Peyer's patch (tissue), 4 donors: ENCODE measurements at places on chromosomes 5 and 9. TPM values are rescaled to one million over a fixed set of nuclear protein-coding genes. Genes with fewer than 3 reads are reported as not detected.

DNA sequence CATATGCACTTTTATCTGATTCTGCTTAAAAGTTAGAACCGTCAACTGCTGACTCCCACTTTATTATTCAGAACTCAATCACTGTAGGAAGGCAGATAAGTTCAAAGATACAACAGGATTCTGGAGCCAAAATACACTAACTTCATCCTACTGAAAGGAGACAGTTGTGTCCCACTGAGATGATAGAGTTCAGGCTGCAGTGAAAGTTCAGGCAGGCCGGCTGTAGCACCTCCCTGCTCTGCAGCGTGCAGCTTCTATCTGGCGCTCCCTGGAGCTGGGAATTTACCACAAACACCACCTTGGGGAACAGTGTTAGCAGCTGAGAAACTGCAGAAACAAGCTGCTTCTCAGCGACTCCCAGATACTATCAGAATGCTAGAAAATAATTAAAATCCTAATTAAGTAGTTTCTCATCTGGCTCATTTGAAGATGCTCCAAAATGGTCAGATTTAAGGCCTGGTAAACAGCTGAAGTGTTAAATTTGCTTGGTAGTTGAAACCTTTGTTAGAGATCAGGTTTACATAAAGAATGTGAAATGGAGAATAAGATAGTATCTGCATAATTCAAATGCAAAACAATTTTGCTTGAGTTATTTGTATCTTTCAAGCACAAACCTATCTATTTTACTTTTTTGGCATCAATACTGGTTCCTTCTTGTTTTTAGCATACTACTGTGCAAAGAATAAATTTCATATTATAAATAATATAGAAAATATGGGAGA lies 52.3 kb upstream of the CNTLN start:
- DNase-seq, result no peak

DNA sequence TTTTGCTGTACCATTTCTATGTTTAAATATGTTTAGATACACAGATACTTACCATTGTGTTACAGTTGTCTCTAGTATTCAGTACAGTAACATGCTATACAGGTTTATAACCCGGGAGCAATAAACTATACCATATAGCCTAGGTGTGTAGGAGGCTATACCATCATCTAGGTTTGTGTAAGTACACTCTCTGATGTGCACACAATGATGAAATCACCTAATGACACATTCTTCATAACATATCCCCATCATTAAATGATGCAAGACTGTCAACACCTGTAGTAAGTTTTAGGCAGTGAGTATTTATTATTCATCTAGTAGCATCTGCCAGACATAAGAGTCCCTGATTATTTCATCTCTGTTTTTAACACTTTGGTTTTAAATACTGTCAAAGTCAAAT lies 7.3 kb upstream of the DHFR start:
- DNase-seq, result no peak

The IL5 gene
- not detected for total RNA-seq

- peak; percentile 34 for DNase-seq
These were observed 14.4 kb upstream of the SCGB3A1 start for GRCh38 chr5:180605554-180606214.

DNA sequence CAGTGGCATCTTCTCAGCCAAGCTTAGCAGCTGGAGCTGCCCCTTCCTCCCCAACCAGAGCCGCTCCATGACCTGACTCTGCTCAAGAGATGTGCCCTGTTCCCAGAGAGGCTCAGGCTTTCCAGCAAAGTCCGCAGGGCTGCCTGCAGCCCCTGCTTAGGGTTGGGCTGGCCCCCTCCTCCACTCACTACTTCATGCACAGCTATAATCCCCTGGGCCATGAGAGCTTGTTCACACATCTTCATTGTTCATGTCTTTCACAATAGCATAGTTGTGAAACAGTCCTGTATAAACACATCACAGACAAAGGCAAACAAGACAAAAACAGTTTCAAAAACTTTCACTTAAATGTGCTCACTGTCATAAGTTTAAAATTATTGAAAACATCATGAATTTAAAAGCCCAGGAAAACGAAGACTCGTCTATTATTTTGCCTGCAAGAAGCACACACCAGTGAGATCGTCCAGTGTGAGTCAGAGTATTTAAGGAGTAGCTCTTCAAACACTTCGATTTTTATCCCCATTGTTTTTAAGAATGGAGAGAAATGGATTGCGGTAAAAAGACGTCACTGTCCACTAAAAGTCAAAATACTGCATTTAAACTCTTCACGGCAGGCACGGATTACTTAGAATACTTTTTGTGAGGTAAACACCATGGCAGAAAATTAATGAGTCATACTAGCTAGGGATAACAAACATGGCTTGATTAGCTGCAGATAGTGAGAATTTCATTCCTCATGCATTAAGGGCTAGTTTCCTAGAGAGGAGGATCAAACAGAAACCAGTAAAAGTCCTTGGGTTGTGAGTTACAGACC lies 40.7 kb upstream of the S1PR3 start:
- no peak for DNase-seq

DNA sequence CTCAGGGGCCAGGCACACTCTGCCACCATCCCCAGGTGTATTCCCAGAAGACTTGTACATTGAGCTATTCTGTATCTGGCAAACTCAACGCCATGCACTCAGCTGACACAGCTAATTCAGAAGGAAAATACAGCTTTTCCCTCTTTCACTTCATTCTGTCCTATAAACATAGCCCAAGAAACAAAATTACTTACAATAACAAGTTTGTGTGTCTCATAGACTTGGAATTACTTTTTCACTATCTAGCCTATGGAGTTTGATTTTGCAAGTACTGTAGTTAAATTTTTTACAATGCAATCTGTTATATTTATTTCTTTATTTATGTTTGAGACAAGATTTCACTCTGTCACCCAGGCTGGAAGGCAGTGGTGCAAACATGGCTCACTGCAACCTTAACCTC lies 125.1 kb upstream of the KLF9 start:
- DNase-seq, result no peak

DNA sequence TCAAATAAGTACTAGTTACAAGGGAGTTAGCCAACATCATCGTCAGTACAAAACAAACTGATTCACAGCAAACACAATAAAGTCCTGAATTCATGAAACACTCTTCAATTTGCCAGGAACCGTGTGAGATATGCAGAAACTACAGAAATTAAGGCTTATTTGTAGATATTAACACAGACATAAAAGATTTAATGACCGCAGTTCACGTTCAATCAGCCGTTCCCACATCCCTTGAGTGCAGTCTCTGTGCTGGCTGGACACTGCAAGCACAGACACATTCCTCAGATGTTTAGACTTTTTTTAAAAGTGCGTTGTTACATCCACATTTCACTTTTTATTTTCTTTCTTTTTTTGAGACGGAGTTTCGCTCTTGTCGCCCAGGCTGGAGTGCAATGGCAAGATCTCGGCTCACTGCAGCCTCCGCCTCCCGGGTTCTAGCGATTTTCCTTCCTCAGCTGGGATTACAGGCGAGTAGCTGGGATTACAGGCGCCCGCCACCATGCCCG lies 566 bp upstream of the CEP78 start:
- DNase-seq, result no peak

DNA sequence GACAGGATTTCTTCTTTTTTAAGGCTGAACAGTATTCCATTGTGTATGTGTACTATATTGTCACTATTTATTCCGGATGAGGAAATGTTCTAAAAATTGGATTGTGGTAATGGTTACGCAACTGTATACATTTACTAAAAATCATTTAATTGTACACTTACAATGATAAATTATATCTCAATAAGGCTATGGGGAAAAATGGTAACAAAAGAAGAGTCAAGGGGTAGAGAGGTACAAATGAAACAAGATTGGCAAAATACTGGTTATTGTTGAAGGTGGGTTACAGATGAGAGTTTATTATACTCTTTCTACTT lies 62.3 kb upstream of the TNFAIP8 start:
- no peak for DNase-seq

DNA sequence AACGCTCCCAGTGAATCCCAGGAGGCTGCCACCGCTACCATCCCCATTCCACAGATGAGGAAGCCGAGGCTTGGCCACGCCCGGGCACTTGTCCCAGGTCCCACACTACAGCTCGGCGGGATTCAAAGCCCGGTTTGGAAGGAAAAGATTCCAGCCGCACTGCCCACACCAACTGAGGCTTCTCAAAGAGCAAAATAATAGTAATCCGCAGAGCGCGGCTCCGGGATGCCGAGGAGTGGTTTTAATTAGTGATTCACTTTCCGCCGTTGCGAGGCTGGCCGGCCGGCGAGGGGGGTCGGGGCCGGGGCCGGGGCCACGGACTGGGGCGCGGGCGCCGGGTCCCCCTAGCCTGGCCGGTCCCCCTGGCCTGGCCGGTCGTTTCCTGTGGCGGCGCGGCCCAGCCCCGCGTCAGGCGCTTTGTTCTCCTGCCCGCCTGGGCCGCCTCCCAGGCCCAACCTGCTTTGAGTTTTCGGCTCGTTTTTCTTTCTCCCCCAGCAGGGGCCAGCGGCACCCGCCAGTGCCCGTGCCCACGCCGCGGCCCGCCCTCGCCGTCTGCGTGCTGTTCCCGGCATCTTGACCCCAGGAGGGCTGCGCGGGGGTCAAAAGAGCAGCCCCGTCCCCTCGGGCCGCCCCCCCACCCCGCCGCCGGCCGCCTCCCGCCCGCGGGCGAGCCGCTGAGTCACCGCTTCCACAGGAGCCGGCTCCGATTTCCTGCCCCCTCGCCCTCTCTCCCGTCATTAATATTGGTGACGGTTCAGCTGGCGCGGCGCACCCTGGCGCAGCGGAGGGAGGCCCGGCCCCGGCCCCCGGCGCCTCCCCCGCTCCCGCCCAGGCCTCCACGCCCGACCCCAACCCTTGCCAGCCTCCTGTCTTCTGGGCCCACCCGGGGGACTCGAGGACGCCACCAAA lies 31.2 kb downstream of the FGF18 start:
- DNase-seq, result peak; percentile 63

DNA sequence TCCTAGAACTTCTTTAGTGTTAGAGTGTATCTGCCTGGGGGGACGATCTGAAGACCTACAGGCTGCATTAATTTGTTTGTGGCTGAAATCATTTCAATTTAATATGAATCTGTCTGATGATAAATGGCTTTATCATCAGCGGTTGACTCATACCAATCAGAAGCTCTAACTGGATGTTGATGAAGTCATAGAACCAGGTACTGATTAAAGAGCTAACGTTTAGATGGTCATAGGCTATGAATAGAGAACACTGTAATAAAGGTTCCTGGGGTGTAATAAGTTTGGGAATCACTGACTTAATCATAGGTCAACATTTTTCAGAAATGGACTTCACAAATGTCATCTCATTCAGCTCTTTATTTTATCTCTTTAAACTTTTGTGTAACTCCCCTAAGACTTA lies 329.9 kb downstream of the MSX2 start:
- no peak for DNase-seq

GRCh38 chr5:113060408-113061025 lies 83.9 kb downstream of the DCP2 start:
- DNase-seq, result no peak

- no peak for DNase-seq
These were observed 1018.4 kb downstream of the TAF11L14 start for GRCh38 chr5:18652404-18653215.

DNA sequence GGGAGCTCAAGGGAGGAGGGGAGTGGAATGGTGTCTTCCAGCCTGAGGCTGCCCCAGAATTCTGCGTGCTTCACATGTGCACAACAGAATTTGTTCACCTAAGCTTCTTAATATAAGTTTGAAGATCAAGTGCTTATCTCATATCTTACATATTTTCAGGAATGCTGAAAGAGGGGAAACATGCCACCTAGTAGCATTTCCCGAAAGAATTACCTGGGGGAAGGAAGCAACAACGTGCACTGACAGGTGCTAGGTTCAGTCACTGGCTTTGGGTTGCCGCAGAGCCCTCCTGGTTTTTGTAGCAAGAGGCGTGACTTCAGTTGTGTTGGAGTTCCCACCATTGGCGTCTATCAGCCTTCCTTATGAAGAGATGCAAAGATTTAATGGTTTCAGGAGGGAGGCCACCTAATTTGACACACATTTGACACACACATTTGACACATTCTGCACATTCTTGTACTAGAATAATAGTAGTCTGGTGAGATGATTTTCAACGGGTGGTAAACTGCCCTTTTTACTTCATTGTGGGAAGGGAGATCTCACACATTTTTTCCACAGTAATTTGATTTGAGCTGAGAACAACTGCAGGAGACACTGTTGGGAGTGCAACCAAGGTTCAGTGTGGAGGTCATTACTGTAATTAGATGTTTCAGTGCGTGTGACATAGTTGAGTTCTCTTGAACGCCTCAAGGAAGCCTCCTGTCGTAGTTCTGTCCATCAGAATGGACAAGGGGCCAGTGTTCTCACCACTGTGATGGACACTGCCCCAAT lies 481.3 kb downstream of the CCDC171 start:
- DNase-seq, result no peak

GRCh38 chr5:160044391-160044804 lies 35.5 kb downstream of the TTC1 start:
- DNase-seq, result no peak

The SYK gene
- 64.5 TPM for total RNA-seq

The ADAMTS16 gene
- total RNA-seq, result not detected

- no peak for DNase-seq
These were observed 2.5 kb downstream of the EGFL7 start for GRCh38 chr9:136665111-136665703.

GRCh38 chr5:61333954-61334867 lies 2.2 kb downstream of the ZSWIM6 start:
- DNase-seq, result no peak

The SOHLH1 gene
- not detected for total RNA-seq

The PCDHGA7 gene
- total RNA-seq, result 0.35 TPM

- DNase-seq, result no peak
These were observed 83.2 kb downstream of the TNC start for GRCh38 chr9:115034801-115035200.

DNA sequence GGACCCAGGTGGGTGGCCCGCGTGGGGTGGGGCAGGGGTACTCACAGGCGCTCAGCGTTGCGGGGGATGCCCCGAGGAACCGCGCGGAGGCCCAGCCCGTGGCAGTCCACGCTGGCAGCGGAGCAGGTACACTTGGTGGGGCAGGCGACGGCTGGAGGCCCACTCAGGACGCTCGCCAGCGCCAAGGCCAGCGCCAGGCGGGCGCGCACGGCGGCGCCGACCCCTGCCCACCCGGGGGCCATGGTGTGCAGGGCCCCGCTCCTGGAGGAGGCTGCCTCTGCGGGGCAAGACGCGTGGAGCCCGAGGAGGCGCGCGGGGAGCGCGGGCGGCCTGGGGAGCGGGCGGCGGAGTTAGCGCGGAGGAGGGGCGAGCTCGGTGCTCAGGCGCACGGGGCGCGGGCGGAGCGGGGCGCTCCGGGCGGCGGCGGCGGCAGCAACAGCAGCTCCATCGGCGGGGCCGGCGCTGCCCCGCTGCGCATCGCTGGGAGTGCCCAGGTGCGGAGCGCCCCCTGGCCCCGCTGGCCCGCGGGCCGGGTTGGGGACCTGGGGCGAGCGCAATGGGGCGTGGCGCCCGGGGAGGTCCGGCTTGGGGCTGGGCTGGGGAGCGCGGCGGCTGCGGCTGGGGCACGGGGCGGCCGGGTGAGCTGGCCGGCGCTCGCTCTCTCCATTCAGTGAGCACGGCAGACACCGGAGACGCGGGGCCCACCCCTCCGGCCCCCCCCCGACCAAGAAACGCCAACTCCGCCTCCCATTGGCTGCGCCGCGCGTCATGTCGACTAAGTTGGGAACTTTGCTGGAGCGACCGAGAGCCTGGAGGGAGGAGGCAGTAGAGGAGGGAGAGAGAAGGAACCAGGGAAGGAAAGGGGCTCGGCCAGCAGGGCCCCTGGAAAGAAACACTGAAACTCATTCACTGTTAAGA lies at the start of gene SLIT3:
Gene SLIT3 (minus strand): TSS at position 672 of the 918 bp plus-strand sequence. CDS start 430 bp downstream, at position 242.
- no peak for DNase-seq

- no peak for DNase-seq
These were observed 746 bp upstream of the NPM1 start for GRCh38 chr5:171386861-171387344.

The ITGA2 gene
- 21.2 TPM for total RNA-seq

- no peak for DNase-seq
These were observed 4.2 kb upstream of the SOWAHA start for GRCh38 chr5:132808866-132809265.

The OR1J2 gene
- not detected for total RNA-seq
